Stimulated activated CD8-positive, alpha-beta memory T cell treated with anti-CD3 and anti-CD28 coated beads, Interleukin-7, amount 100 ng/mL, for 1 hour (primary cell): ENCODE measurements at places on chromosomes 4 and X.
A peak's percentile ranks its signal among the peaks of the same experiment; 100 is the strongest.

DNA sequence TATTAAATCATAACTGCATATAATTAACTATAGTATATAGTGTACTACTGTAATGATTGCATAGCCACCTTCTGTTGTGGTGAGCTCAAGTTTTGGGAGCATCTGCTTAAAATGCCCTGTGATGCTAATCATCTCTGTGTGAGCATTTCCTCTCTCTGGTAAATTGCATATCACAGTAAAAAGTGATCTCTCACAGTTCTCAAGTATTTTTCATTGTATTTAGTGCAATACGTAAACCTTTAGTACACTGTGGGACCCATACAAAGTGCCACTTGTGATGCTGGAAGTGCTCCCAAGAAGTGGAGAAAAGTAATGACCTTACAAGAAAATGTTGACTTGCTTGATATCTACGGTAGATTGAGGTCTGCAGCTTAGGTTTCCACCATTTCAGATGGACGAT, 82.0 kb downstream of the WWC2 start:
- no peak for DNase-seq

GRCh38 chrX:1336948-1337779, 579 bp downstream of the IL3RA start:
- DNase-seq = no peak

- no peak for DNase-seq
These were observed 62.4 kb downstream of the PAGE2 start for GRCh38 chrX:55151199-55151598.

- no peak for DNase-seq
These were observed 13.9 kb downstream of the SCARB2 start for GRCh38 chr4:76199664-76200211.

- DNase-seq = no peak
These were observed 4.1 kb downstream of the AFF1 start for GRCh38 chr4:86938771-86939520.

- no peak for DNase-seq
These were observed 50.6 kb upstream of the MAN2B2 start for GRCh38 chr4:6524436-6524835.

- no peak for DNase-seq
These were observed 149.9 kb downstream of the ARSF start for GRCh38 chrX:3191201-3191600.

DNA sequence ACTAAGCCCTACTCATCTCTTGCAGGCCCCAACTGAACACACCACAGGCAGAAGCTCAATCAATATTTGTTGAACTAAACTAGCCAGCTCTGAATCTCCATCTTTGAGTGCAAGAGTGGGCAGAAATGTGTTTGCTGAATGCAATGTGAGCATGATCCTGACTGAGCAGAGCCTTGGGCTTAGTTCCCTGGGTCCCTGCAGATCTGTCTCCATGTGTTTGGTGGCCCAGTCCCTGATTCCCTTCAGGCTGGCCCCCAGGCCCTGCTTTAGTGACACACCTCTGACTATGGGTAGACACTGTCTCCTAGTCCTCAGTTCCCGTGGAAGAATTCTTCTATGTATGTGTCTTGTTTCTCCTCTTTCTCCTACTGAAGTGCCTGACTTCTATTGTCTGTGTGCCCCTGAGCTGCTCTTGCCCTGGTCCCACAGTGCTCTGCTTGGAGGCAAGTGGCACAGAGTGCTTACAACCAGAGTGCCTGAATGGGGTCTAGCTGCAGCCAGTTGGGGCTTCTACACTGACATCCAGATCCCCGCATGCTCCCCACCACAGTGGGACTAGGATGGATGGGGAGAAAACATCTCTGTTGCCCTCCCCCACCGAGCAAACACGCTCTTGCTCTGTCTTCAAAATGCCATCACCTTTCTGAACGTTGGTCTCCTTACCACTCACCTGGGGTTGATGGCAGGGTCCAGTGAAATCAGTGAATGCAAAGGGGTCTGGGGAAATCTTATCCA, 9.3 kb downstream of the PJA1 start:
- DNase-seq = no peak

DNA sequence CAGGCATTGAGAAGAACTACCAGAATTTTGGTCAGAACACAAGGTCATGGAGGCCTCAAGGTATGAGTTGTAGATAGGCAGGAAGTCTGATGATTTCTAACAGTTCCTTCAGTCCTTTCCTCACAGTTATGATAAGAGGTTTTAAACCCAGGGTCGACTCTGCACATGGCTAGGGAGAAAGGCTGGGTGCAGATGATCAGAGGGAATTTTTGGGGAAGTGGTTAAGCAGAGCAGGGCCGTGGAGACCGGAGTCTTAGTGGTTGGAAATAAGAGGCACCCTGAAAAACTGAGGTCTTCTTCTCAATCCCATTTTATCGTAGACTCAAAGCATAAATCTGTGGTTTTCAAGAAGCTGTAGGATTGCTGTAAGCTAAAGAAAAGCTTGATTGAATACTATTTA, 118.5 kb upstream of the ANK2 start:
- DNase-seq = no peak

GRCh38 chrX:40326186-40326965, 228.6 kb upstream of the BCOR start:
- DNase-seq = no peak

- no peak for DNase-seq
These were observed 7.3 kb downstream of the RGS12 start for GRCh38 chr4:3299976-3300671.

- DNase-seq = no peak
These were observed 331.3 kb upstream of the KLF3 start for GRCh38 chr4:38332699-38333098.

DNA sequence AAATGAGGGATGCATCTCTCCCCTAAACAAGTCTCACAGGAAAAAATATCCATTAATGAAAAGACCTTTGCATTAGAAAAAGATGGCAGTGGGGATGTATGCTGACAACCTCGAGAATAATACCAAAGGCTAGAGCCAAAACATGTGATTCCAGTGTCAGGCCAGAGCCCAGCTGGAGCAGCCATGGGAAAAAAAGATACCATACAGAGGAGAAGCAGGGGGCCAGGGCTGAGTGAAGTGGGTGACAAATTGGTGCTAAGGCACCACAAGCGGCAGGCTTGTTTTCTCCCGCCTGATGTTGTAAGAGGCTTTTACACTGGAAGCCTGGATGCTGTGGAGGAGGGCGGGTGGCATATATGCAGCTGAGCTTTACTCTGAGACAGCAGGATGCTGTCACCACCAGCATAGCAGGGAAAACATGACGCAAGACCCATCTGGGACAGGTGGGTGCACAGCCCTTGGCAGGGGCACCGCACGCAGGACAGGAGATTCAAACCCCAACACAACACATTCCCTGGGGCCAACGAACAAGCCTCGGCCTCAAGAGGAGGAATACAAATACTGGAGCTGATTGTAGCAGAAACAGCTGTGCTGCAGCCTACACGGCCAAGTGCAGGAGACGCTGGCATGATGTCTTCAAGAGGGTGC, 91.9 kb downstream of the TSPAN5 start:
- no peak for DNase-seq

GRCh38 chrX:49163555-49164419, 1.2 kb downstream of the MAGIX start:
- peak; percentile 60 for DNase-seq

- no peak for DNase-seq
These were observed 16.4 kb downstream of the BANK1 start for GRCh38 chr4:101806914-101807313.

GRCh38 chr4:38413524-38414341, 250.3 kb upstream of the KLF3 start:
- no peak for DNase-seq
